A549 treated with Hydrocortisone at 1 μM for 4 hours (cell line): ENCODE measurements at places on chromosomes 12 and 14. TPM values are rescaled to one million over a fixed set of nuclear protein-coding genes. Genes with fewer than 3 reads are reported as not detected.

Gene SOAT2
- total RNA-seq, result 0.10 to 0.37 TPM (median 0.26 TPM) in 5 replicates

Gene FERMT2
- total RNA-seq, result 33.9 to 54.9 TPM (median 44.3 TPM) in 5 replicates

Gene COQ5
- 26.5 to 32.0 TPM (median 28.9 TPM) in 5 replicates for total RNA-seq

Gene VPS33A
- total RNA-seq, result 18.4 to 21.6 TPM (median 19.3 TPM) in 5 replicates

Gene RSRC2
- total RNA-seq, result 45.1 to 66.3 TPM (median 55.6 TPM) in 5 replicates

Gene RPL10L
- total RNA-seq, result not detected in 5 replicates

Gene SLCO1B1
- 0.39 to 0.63 TPM (median 0.41 TPM) in 5 replicates for total RNA-seq

Gene LHX5
- total RNA-seq, result 0.02 TPM in 1 of 5 replicates, not detected in the others
